CD8-positive, alpha-beta T cell (primary cell): ENCODE measurements at places on chromosomes 6 and 20.

DNA sequence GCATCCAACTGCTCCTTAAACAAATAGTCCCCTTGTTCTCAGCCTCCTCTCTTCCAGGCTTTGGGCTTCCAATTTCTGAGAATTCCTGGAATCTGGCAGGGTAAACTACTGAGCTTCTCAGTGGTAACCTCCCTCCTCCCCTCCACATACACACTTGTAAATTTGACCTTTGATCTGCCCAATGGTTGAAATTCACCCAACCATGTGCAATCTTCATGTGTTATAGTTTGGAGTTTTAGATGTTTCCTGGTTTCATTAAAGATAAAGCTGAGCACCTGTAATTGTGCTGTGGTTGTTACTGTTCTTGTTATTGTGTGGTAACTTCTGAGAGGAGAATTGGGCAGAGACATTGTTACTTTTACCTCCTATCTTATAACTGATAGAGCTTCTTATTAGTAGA is 328.4 kb downstream of the TPBG start:
- DNase-seq: no peak

DNA sequence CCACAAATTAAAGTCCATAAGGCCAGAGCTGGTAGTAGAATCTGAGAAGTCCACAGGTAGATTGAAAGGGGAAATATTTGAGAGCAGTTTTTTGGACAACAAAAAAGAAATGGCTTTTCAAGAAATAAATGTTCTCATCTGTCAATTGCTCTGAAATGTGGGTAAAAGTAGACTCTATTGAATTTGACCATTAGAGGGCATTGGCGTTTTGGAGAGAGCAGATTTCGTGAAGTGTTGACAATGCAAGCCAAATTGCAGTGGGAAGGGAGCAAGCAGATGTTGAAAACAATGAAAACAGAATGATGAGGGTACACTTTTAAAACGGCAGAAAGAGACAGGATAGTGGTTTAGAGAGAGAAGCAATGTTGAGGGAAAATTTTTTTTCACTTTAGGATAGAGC is 149.1 kb upstream of the FAM83B start:
- DNase-seq: no peak

GRCh38 chr6:85574932-85575598 is 18.6 kb downstream of the SNX14 start:
- DNase-seq: no peak

- DNase-seq: no peak
Measured at GRCh38 chr6:139514819-139515218, 140.4 kb upstream of the CITED2 start.

- DNase-seq: peak; percentile 40
Measured at GRCh38 chr6:87151781-87152525, 3.4 kb upstream of the ZNF292 start.

- DNase-seq: no peak
Measured at GRCh38 chr20:61615806-61616205, 363.7 kb downstream of the CDH4 start.

- DNase-seq: no peak
Measured at GRCh38 chr20:53302695-53303412, 290.8 kb downstream of the ZNF217 start.

GRCh38 chr6:76026101-76026500 is 46.4 kb downstream of the IMPG1 start:
- no peak for DNase-seq

- no peak for DNase-seq
Measured at GRCh38 chr6:56714982-56715456, 72.3 kb upstream of the DST start.

DNA sequence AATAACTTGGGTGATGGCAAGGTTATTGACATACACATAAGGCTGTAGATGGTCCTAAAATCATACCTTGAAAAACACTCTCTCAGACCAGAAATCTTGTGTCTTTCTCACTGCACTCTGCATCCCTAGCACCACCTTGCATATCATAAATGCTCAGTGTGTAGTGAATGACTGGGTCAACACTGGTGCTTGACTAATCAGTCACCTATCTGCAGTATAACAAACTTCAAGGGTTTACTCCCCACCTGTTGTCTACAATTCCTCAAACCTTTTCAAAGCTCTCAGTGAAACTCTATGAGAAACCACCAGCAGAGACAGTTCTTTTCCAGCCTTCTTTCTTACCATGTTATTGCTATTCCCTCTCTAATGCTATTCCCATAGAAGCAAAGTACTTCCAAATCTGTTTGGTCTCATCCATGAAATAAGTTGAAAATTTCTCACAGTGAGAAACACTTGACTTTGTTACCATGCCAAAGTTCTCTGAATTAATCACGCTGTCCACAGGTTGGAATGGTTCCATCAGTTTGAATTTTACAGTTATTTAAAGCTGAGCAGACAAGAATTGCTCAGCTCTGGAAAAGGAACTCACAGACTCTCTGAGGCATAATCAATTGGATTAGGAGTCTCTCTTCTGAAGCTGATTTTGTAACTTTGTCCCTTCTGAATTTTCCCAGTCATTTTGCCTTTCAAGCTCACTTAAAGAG is 104.8 kb upstream of the EYA4 start:
- DNase-seq: no peak

- DNase-seq: peak; percentile 62
Measured at GRCh38 chr20:23456873-23457272, 4.2 kb upstream of the CST11 start.

- no peak for DNase-seq
Measured at GRCh38 chr6:49676671-49677281, 36.6 kb downstream of the CRISP2 start.

DNA sequence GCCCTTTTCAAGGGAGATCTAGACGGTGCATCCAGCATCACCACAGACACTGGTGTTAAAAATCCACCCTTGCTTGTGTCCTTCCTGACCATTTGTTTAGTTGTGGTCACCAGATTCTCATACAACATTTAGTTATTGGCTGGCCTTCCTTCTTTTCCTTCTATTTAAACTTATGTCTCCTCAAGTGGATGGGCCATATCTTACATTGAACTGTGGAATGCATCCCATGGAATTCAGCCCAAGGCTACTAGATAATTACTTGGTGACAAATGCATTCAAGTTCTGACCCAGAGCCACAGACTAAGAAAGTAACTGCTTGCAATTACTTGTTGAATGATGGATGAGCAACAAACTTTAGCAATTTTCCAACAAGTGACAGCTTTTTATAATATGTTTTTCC is 198.9 kb upstream of the SSTR4 start:
- DNase-seq: no peak

GRCh38 chr20:59925899-59926298 is 7.5 kb downstream of the SYCP2 start:
- DNase-seq: no peak
